H9 (cell line): ENCODE measurements at places on chromosomes 5 and 9.

GRCh38 chr9:21711504-21711903 lies 90.9 kb upstream of the MTAP start:
- DNase-seq = peak; percentile 30

DNA sequence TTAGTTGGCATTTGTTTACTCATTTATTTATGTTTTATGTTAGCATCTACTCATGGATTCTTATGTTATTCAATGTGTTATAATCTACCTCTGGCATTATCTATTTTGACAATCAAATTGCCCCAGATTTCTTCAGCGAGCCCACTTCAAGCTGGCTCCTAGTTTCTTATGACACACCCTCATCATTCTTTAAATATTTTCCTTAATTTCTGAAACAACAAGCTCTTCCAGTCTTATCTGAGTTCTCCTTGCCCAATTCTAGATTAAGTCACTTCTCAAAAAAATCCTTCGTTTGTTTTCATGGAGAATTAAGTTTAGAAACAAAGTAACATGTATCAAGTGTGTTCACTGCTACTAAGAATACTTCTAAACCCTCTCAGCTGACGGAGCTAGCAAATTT lies 229.8 kb downstream of the SEMA5A start:
- DNase-seq = no peak

GRCh38 chr5:5508391-5508790 lies 85.9 kb downstream of the ICE1 start:
- no peak for DNase-seq

DNA sequence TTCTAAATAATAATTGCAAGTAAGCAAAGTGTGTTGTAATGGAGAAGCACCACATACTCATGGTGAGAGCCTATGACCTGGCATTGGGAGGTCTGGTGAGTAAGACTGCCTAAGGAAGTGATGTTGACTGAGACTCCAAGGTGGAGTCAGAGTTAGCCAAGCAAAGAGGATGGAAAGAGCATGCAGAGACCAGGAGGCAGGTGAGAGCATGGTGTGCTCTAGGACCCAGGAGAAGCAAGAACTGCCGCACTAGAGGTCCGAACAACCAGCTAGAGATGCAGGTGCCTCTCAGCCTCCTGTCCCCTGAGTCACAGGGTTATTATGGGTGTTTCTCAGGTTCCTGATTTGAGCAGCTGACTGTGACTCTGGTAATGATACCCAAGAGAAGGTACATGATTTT lies 27.3 kb downstream of the ANP32B start:
- DNase-seq = peak; percentile 48

GRCh38 chr5:159671886-159672285 lies 244.4 kb upstream of the ADRA1B start:
- no peak for DNase-seq

- DNase-seq = no peak
Measured at GRCh38 chr9:27785714-27786100, 212.4 kb upstream of the C9orf72 start.

DNA sequence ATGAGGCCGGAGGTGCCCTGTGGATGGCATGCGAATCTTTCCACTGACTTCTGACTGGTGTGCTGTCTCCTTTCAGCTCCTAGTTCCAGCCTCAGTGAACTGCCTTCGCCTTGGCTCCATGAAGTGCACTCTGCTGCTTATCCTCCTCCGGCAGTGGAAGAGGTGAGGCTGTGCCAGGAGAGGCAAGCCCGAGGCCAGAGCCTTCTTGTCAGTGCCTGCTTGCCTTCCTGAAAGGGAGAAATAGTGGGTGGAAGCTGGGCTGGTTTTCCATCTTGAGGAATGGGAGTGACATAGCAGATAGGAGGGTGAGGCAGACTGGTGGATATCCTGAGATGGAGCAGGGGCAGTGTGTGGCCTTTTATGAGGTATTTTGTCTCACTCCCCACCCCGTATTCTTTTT lies 29.7 kb downstream of the SH3GLB2 start:
- no peak for DNase-seq

DNA sequence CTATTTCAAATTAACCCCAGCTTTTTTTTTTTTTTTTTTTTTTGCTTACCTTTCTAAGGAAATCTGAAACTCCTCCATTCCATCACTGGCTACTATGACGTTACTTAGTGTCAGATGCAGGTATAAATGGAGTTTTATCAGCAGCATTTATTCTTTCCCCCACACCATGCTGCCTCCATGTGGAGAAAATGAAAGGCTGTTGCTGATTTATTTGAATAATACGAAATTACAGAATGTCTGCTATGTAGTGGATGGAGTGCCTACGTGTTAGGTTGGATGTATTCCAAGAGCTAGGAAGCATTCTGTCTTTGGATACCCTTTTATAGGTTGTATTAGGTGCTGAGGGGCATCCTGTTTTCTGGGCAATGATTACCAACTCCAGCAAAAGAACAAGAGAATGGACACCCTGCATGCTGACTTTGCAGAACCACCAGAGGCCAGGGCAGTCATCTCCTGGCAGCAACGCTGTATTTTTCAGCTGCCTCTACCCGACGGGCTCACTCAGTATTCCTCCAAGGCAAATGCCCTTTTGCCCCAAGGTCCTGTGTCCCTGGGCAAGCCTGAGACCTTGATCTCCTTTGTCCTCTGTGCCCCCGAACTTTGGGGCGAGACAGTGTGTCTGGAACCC lies 199.5 kb downstream of the ALDH1A1 start:
- DNase-seq = no peak

DNA sequence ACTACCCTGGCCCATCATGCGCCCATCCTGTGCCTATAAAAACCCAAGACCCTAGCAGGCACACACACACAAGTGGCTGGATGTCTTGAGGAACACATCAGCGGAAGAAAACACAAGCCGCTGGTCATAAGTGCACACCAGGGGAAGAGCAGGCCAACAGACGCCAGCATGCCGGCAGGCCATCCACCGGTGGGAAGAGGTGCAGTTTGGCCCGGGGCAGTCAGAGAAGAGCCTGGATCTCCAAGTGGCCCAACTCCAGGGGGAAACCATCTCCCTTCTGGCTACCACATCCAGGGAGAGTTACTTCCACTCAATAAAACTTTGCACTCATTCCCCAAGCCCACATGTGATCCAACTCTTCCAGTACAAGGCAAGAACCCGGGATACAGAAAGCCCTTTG lies 2001.3 kb upstream of the NUDT12 start:
- peak; percentile 23 for DNase-seq

DNA sequence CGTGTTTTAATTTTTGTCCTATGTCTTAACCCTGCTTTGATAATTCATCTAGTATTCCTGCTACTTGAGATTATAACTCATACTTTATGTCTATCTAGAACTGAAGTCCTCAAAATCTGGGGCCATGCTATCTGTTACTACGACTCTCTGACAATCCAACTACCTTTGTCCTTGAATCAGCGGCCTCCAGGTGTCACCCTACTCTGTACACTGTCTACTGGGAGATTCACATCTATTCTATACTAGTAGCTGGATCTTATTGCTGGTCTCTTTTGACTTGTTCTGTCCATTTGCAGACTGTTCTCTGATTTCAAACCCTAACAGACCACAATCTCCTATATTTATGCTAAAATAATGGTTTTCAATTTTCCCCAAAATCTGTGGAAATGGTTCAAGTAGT lies 225.5 kb upstream of the ELAVL2 start:
- DNase-seq = no peak

DNA sequence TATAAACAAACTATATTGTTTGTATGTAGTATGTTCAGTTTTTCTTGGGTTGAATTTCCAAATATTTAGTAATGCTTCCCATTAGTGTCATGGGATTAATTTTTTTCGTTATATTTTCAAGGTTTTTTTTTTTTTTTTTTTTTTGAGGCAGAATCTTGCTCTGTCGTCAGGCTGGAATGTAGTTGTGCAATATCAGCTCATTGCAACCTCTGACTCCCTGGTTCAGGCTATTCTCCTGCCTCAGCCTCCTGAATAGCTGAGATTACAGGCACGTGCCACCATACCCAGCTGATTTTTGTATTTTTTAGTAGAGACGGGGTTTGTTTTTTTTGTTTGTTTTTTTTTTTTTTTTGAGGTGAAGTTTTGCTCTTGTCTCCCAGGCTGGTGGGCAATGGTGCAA lies 10.6 kb downstream of the DDX46 start:
- DNase-seq = no peak

DNA sequence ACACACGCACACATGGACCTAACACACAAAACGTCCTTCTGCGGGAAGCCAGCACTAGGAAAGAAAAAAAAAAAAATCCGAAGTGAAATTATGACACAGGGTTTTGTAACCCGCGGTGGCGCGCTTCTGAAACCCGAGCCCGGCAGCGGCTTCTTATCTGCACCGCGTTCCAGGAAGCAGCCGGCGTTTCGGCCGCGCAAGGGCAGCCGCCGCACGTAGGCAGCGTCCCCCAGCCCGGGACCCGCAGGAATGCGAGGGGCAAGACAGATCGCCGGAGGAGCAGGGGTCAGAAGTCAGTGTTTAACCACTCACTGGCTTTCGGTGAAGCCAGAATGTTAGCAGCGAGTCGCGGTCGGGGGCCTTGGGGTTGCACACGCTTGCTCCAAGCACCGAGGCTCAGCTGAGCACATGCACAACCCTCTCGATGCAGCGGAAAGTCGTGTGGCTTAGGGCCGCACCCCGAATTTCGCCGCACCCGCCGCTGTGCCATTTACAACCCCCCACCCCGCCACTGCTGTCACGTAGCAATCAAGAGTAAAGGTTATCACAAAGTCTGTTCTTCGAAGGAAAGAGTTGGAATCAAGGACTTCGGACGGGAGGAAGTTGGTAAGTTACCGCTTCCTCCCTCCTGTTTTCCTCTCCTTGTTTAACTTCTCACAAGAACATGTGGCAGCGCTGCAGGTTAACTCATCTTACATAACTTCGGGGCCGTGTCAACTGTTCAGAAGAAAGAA lies 167.9 kb downstream of the AUH start:
- peak; percentile 76 for DNase-seq

GRCh38 chr5:60492958-60493357 lies 207.0 kb downstream of the DEPDC1B start:
- no peak for DNase-seq

GRCh38 chr9:124894741-124895170 lies 32.8 kb downstream of the ARPC5L start:
- peak; percentile 60 for DNase-seq

DNA sequence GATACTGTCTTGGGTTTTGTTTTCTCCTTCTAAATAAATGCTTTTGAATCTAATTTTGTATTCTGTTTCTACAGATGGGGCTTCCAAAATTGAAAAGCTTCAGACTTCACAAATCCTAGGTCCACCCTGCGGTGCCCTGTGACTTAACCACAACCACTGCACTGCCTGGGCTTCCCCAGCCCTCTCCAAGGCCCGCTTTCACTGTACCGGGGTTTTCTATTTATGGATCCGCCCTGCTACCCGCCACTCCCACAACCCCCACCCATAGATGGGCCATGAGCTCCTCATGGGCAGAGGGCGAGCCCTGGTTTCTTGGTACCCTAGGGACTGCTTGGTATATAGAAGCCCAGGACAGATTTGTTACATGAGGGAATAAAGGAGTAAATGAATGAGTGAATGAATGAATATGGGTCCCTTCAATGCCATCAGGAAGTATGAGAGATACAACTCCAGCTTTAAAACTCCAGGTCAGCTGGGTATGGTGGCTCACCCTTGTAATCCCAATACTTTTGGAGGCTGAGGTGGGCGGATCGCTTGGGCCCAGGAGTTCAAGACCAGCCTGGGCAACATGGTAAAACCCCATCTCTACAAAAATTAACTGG lies 39.8 kb upstream of the NEK6 start:
- DNase-seq = no peak

- peak; percentile 63 for DNase-seq
Measured at GRCh38 chr9:928363-929042, 48.0 kb upstream of the DMRT3 start.

- no peak for DNase-seq
Measured at GRCh38 chr9:38263532-38263931, 129.0 kb upstream of the ALDH1B1 start.

GRCh38 chr9:71755230-71755629 lies 13.1 kb downstream of the CEMIP2 start:
- no peak for DNase-seq

DNA sequence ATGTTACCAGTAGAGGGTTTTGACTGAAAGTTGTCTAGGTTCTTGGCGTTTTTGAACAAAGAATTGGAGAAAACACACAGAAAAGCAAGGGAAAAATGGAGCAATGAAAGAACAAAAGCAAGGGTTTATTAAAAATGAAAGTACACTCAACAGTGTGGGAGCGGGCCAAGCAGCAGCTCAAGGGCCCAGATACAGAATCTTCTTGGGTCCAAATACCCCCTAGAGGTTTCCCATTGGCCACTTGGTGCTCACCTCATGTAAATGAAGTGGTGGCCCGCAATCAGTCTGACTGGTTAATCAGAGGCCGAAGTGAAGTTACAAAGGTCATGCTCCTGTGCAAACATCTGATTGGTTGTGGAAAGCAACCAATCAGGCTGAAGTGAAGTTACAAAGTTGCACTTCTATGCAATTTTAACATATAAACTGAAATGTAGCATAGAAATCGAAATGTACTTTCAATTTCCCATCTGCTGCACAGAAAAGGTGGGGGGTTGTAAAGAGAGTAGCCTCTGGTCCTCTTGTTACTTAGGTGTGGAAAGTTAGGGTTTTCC lies 1.9 kb upstream of the GM2A start:
- peak; percentile 47 for DNase-seq

DNA sequence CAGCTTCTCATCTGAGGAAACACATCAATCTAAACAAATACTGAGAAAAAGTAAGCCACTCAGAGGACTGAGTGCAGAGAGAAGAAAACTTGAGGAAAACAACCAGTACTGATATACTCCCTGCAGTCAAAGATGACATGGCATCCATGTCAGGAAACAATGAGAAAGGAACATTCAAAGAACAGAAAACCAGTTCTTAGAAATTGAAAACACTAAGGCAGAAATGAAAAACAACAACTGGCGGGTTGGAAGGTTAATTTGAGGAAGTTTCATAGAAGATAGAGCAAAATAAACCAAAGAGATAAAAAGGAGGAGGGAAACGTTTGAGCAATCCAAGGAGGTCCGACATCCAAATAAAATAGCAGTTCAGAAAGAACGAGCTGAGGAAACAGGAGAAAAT lies 475.2 kb downstream of the HINT1 start:
- DNase-seq = no peak

GRCh38 chr9:76699971-76700370 lies 64.3 kb upstream of the PCA3 start:
- no peak for DNase-seq

DNA sequence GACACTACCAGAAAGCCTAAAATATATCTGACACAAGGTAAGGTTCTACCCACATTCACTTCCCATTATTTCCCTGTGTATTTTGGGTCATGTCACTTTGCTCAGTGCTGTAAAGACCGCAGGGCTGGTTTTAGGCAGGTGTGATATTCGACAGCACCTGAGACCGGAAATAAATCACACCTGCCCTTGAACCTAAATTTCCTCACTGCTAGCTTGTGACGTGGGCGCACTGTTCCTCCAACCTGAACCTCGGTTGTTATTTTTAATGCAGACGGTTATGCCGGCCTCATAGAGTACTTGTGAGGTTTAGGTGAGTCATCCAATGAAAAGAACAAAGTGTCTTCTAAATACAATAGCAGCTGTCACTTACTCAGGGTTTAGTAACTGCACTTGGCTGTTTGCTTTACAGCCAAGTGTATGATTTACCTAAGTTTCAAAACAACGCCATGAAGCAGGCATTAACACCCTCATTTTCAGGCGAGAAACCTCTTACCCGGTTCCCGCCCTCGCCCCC lies 20.7 kb upstream of the ZNF782 start:
- DNase-seq = no peak

GRCh38 chr9:69993110-69993509 lies 50.5 kb upstream of the MAMDC2 start:
- no peak for DNase-seq
